ENCODE measurements at places on chromosomes 2 and 18.

GRCh38 chr2:65498396-65498795, 66.0 kb upstream of the SPRED2 start:
- no peak for DNase-seq

DNA sequence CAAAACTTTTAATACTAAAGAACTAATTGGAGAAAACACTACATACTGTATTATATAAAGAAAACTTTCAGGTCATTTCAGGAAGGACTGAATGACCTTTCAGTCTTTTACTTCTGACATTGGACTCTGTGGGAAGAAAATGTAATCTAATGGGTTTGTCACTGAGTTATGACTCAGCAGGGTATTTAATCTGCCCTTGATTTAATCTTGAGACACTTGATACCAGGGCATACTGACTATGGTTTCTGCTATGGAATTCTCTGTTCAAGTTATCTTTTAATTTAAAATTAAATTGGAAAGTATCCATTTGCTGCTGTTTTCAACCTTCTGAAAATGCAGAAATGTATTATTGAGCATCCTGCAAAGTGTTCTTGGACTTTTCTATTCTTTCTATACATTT, 354.2 kb upstream of the GALNT5 start:
- DNase-seq: no peak

GRCh38 chr2:179341152-179341866, 76.7 kb upstream of the SESTD1 start:
- no peak for DNase-seq

DNA sequence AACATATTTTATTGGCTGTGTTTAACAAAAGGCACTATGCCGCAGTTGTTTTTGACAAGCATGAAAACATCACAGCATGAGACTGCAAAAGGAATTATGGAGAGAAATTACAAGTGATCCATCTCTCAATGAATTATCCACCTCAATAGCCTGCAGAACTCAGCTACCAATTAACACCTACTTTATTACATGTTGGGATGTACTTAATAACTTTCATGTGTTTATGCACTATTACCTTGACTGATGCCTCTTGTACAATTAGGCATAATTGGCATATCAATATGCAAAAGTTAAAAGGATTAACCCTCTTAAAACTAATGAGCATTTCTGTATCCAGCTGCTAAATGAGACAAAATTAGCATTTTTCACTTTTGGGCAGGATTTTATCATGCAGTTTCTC, 27.8 kb downstream of the ARHGAP15 start:
- DNase-seq: no peak

DNA sequence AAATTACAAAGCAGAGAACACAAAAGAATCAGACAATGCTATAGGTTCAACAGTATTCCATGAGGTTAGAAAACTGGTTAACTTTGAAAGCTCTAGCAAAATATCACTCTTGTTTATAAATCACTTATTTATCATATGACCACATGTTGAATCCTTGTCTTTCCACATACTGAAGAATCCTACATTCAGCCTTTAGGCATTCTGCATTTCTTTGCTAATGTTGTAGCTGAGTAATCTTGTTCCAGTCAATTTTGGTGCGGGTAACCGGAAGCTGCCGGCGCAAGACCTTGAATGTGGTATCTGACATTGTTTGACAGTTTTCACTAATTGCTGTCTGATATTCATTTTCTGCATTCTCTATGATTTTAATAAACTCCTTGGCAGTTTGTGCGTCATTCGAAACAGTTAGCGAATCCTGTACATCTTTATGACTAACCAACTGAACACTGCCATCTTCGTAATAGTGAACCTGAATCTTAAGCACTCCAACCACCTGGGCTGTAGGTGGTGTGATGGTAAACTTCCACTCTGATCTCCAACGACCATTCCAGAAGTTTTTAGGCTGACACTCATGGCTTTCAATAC, 154.1 kb downstream of the BAZ2B start:
- DNase-seq: no peak

GRCh38 chr2:25478736-25479135, 137.0 kb upstream of the DNMT3A start:
- DNase-seq: no peak

DNA sequence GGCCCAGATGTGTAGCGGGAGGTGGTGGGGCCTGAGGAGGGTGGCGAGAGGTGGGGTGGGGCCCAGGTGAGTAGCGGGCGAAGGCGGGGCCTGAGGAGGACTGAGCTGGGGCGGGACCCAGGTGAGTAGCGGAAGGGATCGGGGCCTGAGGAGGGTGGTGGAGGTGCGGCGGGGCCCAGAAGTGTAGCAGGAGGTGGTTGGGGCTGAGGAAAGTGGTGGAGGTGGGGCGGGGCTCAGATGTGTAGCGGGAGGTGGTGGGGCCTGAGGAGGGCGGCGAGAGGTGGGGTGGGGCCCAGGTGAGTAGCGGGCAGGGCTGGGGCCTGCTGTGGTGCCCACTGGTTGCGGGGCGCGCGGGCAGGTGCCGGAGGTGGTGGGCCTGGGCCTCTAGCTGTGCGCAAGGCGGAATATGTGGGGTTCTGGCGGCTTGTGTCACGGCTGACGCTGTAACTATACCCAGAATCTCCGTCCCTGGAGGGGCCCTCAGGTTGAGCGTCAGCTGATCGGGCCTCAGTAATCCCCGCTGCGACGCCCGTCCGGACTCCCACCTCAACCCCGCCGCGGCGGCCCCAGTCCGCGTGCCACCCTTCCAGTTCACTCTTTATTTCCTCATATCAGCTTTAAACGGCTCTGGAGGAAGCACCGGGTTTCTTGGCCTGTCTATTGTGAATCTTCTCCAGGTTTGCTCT, 866 bp upstream of the SF3B6 start:
- DNase-seq: no peak

DNA sequence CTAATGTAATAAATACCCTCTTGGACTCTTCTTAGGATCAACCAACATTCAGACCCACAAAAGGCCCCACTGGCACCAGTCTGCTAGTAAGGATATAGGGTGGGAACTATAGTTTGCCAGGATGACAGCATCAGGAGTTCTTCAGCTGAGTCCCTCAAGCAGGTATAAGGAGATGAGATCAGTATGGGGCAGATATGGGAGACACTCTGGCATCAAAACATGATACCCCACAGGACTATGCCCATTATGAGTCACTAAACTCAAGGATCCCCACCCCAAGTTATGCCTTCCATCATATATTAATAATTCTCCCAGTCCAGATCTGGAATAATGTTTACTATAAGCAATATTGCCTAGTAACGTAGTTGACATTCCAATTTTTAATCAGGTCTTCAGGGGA, 83.1 kb upstream of the CCDC141 start:
- no peak for DNase-seq

DNA sequence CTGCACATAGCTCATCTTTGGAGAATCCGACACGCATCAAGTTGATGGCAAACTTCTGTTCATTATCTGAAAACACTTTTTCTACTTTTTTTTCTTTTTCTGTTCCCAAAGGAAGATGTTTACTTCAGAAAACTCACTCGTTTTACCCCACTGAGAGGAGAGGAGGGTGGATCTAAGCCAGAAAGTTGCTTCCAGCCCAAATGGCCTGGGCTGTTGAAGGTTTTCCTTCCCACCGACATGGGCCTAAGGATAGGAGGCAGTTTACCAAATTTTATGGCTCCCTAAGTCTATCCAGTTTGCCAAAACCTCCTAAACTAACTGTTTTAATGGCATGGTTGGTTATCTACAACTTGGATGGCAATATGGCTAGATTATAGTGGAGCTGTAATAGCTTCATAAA, 70.4 kb downstream of the DDX1 start:
- no peak for DNase-seq

DNA sequence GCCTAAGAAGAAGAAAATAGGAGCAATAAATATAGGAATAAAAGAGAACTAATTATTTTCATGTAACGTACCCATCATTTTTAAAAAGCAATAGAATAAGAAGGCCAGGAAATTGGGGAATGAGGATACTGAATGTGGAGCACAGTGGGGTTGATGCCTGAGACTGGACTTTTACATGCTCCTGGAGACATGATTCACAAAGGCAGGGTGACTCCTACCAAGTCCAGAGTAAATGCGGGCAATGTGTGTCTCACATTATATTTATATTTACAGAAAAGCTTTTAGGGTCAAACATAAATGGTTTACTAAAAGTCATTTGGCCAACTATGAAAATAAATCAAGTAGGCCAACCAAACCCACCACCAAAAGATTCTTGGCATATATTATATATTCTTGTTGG, 87.9 kb upstream of the COL5A2 start:
- DNase-seq: no peak

DNA sequence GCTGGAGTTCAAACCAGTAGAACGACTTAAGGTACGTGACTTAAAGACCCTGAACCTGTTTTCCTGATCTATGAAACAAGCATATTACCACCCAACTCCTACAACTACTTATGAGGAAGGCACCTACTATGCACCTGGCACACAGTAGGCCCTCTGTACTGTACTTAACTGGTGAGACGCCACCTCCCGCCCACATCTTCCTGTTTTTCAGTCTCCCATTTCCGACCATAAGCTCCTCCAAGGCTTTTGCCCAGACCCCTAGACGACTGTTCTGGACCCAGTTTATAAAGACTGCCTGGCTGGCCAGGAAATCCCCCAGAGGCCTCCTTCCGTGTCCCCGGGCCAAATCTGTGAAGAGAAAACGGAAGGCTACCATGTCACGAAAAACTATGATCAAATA, 1.5 kb downstream of the GALNT14 start:
- no peak for DNase-seq

GRCh38 chr2:137659616-137660015, 304.7 kb upstream of the HNMT start:
- no peak for DNase-seq

- DNase-seq: no peak
Observed at GRCh38 chr2:239264492-239264837, 136.4 kb downstream of the HDAC4 start.

- no peak for DNase-seq
Observed at GRCh38 chr2:175168564-175168945, 552 bp upstream of the ATF2 start.

GRCh38 chr2:118473846-118474540, 373.5 kb downstream of the EN1 start:
- no peak for DNase-seq

DNA sequence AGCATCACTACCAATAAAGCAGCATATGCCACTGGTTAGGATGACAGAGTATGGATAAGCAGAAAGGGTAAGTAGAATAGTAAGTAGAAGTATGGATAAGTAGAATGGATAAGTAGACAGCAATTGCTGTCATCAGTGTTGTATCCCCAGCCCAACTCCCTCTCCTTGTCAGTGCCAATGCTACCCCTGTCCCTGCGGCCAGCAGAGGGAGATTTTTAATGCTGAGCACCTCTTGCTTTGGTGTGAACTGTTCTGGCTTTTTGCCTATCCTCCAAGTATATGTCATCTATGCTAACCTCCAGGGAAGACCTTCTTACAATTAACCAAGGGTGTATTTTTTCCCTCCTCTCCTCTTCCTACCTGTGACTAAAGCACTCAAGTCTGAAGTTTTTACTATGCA, 136.7 kb upstream of the SPHKAP start:
- no peak for DNase-seq

- DNase-seq: no peak
Observed at GRCh38 chr2:230665263-230665691, 47.4 kb upstream of the CAB39 start.

- DNase-seq: no peak
Observed at GRCh38 chr2:158618891-158619490, 162.2 kb downstream of the PKP4 start.

DNA sequence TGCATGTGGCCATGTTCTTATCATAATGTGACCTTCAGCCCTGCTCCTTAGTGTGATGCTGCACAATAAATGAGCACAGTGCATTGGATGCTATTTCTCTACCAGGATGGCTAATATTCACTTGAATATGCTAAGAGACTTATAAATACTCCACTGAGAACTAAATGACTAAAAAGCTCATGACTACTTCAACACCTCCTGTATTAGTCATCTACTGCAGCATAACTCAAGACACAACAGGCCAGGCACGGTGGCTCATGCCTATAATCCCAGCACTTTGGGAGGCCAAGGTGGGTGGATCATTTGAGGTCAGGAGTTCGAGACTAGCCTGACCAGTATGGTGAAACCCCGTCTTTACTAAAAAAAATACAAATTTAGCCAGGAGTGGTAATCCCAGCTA, 213.4 kb downstream of the RND3 start:
- no peak for DNase-seq

DNA sequence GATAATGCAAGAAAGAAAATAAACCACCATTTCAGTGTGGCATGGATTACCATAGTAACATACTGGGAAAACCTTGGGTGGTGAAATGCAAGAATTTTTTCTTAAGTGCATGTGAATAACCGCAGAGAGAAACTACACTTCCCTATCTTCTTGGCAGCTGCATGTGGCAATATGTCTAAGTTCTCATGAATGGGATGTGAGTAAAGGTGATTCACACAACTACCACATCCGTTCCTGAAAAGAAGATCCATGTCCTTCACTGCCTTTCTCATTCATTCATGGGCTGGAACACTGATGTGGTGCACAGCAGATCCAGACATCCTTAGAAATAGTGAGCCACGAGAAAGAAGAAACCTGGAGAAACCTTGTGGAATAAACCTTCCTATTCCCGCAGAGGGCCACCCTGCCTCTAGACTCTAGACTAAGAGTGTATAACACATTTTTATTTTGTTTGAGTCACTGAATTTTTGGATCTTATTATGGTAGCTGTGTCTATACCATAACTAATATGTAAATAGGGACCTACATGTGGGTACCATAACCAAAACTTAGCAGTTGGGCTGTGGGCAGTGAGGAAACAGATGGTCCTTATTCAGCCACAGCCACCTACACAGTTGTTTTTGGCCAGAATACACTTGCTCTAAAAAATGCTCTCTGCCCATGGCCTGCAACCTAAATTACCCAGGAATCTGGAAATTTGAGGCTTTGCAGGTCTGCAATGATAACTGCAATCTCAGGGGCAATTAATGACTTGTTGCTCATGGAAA, 573.3 kb downstream of the LRP1B start:
- DNase-seq: peak; percentile 21

- peak; percentile 16 for DNase-seq
Observed at GRCh38 chr2:147204102-147204501, 640.7 kb upstream of the ACVR2A start.

- no peak for DNase-seq
Observed at GRCh38 chr2:174552880-174553279, 44.7 kb downstream of the WIPF1 start.

GRCh38 chr18:69839497-69839896, 108.2 kb downstream of the CD226 start:
- DNase-seq: no peak

GRCh38 chr18:9563331-9563730, 51.0 kb downstream of the PPP4R1 start:
- no peak for DNase-seq

- peak; percentile 26 for DNase-seq
Observed at GRCh38 chr2:204234879-204235278, 298.3 kb downstream of the ICOS start.

GRCh38 chr18:22826726-22827125, 106.4 kb upstream of the RBBP8 start:
- no peak for DNase-seq

Data from GM04503 (cell line).